ENCODE measurements at places on chromosomes 16 and 17.

GRCh38 chr16:11264155-11264832, 4.8 kb downstream of the TNP2 start:
- no peak for DNase-seq

DNA sequence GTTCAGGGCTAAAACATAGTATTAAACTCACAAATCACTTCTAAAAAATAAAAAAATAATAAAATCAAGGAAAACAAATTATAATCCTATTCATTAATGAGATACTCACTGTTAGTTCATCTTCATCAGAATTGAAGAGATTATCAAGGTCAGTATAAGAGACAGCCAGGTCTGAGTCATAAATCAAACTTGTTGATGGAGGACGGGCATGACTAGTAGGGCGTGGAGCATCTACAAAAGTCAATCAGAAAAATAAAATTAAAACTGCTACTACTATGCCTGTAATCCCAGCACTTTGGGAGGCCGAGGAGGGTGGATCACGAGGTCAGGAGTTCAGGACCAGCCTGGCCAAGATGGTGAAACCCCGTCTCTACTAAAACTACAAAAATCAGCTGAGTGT, 59.1 kb upstream of the INTS2 start:
- DNase-seq: no peak

DNA sequence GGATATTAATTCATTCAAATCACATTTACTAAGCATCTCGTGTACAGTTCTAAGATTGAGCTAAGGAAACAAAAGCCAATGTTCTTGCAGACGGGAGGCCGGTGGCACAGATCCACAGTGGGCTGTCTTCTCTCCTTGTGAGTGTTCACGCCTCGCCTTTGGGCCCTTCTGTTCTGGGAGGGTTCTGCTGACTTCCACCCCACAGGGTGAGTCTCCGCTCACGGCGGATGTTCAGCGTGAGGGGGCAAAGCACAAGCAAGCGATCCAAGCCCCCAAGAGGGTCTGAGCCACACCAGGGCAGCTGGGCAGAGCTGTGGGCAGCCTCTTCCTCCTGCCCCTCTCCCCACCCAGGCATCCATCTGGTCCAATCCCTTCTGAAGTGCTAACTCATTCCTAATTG, 84.3 kb upstream of the DOC2B start:
- DNase-seq: no peak

DNA sequence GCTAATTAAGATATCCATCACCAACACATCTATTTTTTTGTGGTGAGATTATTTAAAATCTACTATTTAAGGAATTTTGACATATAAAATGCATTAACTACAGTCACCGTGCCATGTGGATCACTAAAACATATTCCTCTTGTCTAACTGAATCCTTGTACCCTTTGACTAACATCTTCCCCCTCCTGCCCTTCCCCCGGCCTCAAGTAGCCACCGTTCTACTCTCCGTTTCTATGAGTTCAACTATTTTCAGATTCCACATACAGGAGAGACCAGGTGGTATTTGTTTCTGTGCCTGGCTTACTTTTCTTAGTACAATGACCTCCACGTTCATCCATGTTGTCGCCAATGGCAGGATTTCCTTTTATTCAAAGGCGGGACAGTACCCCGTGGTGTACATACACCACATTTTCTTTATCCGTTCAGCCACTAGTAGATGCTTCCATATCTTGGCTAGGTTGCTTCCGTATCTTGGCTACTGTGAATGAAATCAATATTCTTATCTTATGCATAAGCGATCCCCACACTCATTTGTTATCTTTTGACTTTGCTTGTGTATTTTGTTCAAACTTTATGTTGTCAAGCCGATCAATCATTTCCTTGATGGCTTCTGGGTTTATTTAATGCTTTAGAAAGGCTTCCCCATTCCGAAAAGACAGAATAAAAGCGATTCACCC, 134.7 kb downstream of the KCNJ12 start:
- DNase-seq: no peak

DNA sequence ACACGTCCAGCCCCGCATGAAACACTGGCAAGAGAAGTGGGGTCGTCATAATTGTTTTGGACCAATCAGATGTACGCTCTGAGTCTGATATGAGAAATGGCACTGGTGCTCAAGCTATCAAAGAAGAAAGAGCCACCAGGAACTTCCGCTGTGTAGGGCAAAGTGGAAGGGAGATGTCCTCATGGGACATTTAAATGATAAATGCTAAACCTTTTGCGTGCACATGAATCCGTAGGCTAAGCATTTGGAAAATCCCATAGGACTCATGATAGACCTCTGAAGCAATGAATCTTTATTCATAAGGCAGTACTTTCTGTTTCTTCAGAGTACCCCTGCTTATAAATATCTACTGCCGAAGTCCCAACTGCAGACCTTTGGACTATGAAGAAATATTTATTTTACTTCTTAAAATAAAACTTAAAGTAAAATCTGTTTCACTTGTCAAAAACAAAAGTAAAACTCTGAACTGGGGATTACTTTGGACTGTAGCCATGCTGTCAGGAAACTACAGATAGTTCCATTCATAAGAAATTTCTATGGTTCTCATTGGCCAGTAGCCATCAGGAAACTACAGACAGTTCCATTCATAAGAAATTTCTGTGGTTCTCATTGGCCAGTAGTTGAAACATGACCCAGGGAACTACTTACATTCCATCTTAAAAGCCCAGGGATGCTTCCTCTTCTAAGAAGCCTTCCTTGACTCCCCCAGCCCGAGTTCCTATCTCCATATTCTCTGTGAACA, 335.1 kb downstream of the HS3ST4 start:
- no peak for DNase-seq

GRCh38 chr16:56960681-56961281, 969 bp upstream of the CETP start:
- DNase-seq: no peak

DNA sequence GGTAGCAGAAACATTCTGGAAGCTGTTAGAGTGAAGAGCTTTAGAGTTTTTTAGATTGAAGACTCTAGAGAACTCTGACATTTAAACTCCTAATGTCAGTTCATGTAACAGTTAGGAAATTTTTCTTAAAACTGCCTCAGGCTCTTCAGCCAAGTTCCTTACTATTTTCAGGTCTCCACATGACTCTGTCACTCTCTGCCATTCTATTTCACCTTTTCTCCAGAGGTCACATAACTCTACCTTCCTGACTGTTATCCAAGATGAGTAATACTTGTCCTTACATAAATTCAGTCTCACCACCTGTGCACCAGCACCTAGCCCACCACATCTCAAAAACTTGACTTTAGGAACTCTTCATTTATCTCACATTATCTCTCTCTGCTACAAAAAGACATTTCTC, 347.1 kb upstream of the CA10 start:
- DNase-seq: no peak

Data from stimulated activated CD8-positive, alpha-beta memory T cell treated with anti-CD3 and anti-CD28 coated beads, Interleukin-4, amount 100 ng/mL, for 1 hour (primary cell).